ENCODE measurements at places on chromosomes 6 and 20.

DNA sequence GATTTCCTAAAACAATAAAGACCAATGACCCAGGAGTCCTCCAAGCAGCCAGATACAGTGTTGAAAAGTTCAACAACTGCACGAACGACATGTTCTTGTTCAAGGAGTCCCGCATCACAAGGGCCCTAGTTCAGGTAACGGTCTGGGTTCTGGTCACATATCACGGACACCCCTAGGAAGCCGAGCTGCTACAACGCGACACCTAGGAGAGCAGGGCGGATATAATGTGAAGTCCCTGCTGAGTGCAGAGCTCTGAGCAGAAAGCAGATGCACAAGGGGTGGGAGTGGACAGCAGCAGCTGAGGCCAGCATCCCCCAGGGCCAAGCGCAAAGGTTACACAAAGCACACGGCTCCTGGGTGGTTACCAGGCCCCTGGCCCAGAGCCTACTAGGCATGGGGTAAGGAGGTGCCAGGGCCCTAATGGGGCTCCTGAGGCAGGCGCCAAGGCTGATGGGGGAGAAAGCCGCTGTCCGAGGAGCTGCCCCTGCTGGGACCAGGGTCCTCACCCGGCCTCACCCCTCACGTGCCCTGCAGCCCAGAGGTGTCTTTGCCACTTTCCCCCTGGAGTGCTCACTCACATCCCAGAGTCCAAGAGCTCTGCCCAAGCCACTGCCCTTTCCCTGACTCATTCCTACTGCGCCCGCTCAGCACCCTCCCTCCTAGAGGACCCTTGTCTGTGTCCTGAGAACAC is 8.4 kb downstream of the CST7 start:
- no peak for DNase-seq

GRCh38 chr6:10577112-10577511 is 56.0 kb downstream of the GCNT2 start:
- DNase-seq: no peak

GRCh38 chr6:53979468-53980067 is 131.7 kb upstream of the MLIP start:
- DNase-seq: no peak

DNA sequence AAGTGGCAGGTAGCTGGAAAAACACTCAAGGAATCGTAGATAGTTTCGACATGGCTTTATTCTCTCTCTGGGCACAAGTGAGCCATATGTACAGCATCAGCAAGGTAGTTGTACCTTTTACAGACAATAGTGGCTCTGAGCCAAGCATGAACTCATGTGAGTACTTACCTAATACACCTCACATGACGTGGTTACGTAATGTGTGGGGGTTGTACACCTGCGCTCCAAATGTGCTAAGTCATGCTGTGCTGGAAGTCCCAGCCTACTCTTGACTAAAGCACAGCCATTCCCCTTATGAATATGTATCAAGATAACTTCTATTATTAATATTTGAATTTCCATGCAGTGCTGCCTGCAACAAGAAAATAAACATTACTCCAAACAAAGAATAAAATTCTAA is 78.8 kb upstream of the HMGN3 start:
- no peak for DNase-seq

- DNase-seq: no peak
These were observed 20.4 kb downstream of the SNPH start for GRCh38 chr20:1286267-1287024.

DNA sequence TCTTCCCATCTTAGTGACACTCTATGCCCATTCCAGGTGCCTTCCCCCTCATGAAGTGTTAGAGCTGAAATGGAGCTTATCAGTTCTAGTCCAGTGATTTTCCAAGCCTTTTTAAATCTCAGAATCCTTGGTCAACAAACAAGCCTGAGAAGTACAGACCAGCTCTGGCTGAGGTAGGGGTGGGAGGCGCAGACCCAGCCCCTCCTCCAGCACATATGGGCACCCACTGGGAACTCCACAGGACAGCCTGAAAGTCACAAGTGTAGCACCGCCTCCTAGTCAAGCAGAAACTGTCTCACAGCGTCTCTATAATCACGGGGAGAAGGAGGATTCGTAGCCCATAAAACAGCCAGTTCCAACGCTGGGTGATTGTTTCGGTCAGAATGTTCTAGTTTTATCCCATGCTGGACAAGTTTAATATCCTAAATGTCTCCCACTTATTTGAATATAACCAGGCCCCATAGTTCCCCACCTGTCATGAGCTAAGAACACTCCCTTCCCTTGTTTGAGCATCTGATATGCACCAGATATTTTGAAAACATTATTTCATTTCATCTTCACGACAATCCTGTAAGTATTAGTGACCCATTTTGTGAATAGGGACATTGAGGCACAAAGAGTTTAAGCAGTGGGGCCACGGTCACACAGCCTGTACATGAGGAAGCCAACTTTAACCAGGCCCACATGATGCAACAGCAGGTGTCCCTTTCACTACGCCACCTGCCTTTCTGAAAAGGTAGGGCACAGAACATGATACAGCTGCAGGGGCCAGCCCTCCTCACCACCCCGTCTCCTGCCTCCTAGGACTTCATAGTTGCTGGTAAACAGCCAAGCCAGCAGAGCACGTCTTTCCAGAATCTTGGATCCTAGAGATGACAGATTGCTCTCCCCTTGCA is 40.1 kb downstream of the TRAF3IP2 start:
- peak; percentile 62 for DNase-seq

DNA sequence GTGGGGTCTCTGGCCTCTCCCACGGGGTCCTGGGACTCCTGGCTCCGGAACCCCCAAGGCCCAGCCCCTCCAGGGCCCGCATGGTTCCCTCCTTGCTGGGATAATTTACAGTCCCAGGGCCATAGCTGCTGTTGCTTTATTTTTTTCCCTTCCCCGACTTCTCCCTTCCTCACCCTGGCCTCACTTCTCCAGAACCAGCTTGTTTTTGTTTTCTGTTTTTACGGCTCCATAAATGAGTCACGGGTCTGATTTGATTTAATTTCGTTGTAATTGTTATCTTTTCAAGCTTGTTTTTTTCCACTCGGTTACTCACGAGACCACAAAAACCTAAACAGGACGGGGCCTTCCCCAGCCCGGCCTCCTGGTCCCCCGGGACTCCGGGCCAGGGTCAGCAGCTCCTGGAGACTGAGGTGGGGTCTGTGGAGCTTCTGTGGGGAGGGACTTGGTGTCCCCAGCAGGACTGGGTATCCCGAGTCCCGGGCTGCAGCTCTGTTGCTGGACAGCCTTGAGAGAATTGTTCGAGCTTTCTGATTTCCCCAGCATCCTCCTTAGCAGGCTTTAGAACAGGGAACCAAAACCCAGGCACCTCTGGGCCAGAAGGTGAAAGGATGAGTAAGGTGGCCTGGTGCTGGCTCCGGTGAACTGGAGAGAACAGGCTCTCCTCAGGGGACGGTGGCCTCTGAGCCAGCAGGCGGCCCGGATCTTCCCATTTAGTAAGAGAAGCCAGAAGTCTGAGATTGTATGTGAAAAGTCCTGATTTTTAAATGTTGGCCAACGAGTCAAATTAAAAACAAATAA is 94.9 kb downstream of the CEBPB start:
- no peak for DNase-seq

- no peak for DNase-seq
These were observed 135.1 kb upstream of the PMEPA1 start for GRCh38 chr20:57844626-57845596.

DNA sequence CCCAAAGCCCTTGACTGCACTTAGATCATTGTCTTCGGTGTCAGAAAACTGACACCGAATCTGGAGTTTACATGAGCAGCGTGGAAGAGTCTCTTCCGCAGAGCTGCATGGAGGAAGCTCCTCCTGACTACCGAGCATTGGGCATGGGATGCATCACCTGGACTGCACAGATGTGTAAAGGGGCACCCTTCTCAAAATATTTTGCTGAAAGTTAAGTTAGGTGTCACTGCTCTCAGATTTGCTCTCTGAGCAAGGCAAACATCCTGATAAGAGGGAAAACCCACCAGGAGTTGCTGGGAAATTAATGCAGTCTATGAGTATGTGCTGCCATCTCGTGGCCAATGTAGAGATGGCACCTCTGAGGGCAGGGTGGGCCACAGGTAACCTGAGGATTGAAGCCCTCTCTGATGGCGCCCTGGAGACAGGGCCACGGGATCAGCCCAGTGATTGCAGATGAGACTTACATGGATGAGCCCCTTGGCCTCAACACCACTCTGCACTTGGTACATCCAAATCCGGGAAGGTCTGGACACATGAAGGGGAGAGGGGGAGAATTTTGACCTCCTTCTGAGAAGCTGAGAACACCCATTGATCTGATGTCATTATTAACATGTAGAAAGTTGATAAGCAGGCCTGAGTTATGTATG is 129.9 kb downstream of the LPA start:
- peak; percentile 56 for DNase-seq
